ENCODE measurements at places on chromosomes 5 and 9.

- no peaks in the 10 kb centered on the region for H3K4me1 ChIP-seq
- H3K36me3 ChIP-seq: no peaks in the 10 kb centered on the region
- H3K27me3 ChIP-seq: no peaks in the 10 kb centered on the region
- no peak for DNase-seq
These were observed 12.8 kb upstream of the RXRA start for GRCh38 chr9:134313470-134313869.

DNA sequence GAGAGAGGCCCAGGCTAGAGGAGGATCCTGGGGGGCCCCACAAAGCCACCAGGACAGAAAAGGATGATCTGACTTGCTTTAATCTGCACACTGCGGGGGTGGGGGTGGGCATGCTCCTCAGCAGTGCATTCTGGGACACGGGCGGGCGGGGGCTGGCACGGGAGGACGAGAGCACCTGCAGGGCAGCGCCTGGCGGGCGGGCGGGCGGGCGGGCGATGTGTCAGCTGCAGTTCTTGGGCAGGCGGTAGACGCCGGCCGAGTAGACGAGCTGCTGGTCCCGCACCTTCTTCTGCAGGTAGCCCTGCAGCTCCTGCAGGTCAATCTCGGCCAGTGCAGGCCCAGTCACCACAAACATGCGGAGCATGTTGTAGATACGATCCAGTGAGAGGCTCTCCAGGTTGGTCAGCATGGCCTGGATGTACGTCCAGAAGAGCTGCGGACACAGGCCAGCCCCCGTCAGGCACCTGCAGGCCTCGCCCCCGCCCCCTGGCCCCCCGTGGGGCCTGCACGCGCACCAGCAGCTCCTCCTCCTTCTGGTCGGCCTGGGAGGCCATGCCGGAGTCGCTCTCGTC is 3.0 kb upstream of the TMEM210 start:
- no peak for DNase-seq
- H3K27me3 ChIP-seq: no peaks in the 10 kb centered on the region
- H3K36me3 ChIP-seq: peaks cover under 1% of the 10 kb centered on the region
- no peak overlapping the region for H3K4me3 ChIP-seq

DNA sequence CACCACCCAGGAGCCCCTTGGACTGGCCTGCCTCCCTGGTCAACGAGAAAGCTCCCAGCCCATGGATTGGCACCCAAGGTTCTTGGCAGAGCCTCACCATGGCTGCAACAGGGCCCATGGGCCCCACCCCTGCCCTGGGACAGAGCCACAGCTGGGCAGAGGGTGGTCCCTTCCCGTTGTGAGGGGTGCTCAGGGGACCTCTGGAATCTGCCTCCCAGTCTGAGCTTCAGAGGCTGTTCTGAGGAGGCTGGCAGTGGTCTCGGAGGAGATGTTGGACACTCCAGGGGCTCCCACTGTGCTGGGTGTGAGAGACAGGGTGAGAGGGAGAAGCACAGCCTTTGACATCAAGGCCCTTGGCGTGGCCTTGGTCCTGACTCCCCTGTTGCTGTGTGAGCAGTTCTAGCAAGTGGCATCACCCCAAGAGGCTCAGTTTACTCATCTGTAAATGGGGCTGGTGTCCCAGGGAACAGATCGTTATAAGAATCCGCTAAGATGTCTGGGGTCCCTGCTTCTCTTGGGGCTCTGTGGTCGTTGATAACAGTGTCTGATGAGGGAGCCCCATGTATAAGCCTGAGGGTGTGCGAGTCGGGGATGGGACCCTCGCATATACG is 33.0 kb downstream of the LHX3 start:
- H3K27ac ChIP-seq: no peak overlapping the region
- H3K4me1 ChIP-seq: peaks cover 8% of the 10 kb centered on the region
- no peak for DNase-seq
- no peaks in the 10 kb centered on the region for H3K27me3 ChIP-seq
- H3K4me3 ChIP-seq: no peak overlapping the region
- no peaks in the 10 kb centered on the region for H3K36me3 ChIP-seq

GRCh38 chr5:25415970-25416369 is 771.2 kb upstream of the CDH10 start:
- no peak overlapping the region for H3K27ac ChIP-seq
- no peak overlapping the region for H3K4me3 ChIP-seq
- no peaks in the 10 kb centered on the region for H3K36me3 ChIP-seq
- DNase-seq: no peak
- no peaks in the 10 kb centered on the region for H3K4me1 ChIP-seq

DNA sequence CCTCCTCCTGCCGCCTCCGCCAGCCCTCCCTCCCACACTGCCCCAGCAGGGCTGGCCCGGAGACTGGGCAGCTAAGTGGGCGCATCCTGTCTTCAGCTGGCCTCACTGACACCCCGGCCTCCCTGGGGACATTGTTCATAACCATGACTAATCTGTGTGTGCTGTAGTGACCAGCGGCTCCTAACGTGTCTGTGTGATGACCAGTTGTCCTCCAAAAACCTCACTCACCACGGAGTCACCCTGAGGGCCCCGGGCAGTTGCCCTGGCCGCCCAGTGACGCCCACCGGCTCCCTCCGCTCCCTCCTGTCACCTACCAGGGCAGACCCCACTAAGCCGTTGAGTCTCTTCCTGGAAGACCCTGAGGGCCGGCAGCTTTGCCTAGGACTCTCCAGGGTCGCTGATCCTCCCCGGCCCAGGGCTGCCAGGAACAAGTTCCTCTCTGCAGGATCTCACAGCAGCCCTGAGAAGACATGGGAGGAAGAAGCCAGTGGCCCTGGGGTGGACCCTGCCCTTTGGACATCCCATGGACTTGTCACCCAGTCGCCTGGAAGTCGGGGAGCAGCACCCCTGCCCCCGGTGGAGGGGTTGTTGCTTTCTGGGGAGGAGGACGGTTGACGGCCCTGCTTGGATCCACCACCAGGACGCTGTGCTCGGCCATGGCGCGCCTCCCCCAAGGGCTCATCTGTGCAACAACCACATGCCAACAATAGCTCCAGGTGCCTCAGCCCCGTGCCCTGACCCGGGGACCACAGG is 110.2 kb upstream of the LMX1B start:
- no peak for DNase-seq
- H3K27me3 ChIP-seq: no peaks in the 10 kb centered on the region
- no peaks in the 10 kb centered on the region for H3K36me3 ChIP-seq

Data from HCT116 (cell line).